Ovary (tissue), 10 donors: ENCODE measurements at places on chromosomes 11 and 22.
A peak's percentile ranks its signal among the peaks of the same experiment; 100 is the strongest.

DNA sequence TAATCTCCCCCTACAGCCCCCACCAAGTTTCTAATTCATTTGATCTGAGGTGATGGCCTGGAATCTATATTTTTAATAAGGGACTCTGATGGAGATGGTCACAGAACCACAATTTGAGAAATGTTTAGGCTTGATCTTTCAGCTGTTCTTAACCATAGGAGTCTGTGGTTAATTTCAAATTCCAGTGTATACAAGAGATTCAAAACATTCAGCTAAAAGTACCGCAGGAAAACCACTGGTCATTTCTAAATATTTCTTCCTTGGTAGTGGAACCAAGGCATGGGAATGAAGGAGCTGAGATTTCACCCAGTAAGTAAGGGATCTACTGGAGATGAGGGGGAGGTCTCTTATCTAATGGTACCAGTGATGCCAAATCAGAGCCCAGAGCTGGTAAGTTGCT, 18.3 kb upstream of the GALNT18 start:
- no peak for DNase-seq

DNA sequence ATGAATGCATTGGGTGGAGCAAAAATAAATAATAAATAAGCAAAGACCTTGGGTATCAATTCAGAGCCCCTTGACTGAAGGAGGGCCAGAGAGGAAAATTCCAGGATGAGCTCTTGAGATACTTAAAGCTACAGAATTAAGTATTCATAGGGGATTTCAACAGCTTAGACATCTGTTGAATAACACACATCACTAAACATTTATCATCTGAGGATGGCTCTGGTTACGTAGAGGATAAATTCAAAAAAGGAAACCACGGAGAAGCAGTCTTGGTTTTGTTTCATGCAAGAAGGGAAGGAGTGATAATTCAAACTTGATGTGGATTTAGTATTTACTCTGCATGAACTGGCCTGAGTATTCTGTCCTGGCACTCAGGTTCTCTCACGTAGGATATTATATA, 29.8 kb downstream of the ARHGAP42 start:
- DNase-seq = no peak

DNA sequence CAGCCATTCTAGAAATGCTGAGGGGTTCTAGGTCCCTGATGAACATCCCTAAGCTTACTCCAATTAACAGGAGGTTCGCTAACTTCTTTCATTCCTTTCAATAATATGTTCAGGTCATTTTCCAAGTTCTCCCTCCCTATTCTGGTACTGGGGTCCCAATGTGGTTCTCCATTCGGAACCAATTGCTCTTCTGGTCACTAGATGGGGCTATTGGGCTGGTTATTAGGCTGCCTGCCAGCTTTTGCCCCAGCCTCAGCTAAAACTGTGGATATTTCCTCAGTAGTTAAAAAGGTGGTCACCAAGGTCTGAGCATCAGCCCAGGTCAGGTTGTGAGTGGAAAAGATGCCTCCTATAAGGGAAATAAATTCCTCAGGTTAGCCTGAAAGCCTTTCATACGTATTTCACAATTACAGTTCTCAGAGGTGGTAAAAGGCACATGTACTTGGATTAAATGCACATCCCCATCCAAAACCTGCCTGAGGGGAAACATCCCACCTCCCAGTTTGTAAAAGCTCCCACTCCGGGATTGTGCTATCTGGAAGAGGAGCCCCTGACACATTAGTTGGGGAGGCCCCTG, 161.1 kb upstream of the CCDC179 start:
- DNase-seq = no peak

GRCh38 chr22:24831687-24832086, 25.7 kb downstream of the SGSM1 start:
- DNase-seq = no peak

DNA sequence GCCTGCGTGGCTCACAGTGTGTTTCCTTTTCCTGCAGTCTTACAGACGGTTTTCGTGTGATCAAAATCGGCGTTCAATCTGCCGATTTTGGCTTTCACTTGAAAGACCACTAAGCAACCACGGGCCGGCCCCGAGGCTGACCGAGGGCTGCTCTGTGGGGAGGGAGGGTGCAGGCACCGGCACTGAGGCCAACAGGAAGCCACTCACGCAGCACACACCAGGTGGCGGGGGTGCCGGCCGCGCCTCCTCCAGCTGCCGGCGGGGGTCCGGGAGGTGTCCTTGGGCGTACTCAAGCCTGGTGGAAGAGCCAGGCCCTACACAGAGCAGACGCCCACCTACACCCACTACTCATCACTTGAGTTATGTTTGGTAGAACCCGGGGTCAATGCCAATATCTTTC, 14.3 kb downstream of the TOLLIP start:
- peak; percentile 9 for DNase-seq

GRCh38 chr11:14308897-14309387, 50.0 kb downstream of the RRAS2 start:
- DNase-seq = no peak

- DNase-seq = no peak
Measured at GRCh38 chr11:79308429-79308828, 132.4 kb downstream of the TENM4 start.

GRCh38 chr22:46146329-46146728, 4.0 kb upstream of the PPARA start:
- DNase-seq = no peak

- no peak for DNase-seq
Measured at GRCh38 chr11:124479561-124479960, 34.1 kb upstream of the OR8B8 start.

GRCh38 chr11:100869328-100869727, 182.2 kb downstream of the ARHGAP42 start:
- DNase-seq = no peak

- no peak for DNase-seq
Measured at GRCh38 chr11:90699791-90700400, 477.0 kb upstream of the CHORDC1 start.
